ENCODE measurements at places on chromosomes 3 and 15.

DNA sequence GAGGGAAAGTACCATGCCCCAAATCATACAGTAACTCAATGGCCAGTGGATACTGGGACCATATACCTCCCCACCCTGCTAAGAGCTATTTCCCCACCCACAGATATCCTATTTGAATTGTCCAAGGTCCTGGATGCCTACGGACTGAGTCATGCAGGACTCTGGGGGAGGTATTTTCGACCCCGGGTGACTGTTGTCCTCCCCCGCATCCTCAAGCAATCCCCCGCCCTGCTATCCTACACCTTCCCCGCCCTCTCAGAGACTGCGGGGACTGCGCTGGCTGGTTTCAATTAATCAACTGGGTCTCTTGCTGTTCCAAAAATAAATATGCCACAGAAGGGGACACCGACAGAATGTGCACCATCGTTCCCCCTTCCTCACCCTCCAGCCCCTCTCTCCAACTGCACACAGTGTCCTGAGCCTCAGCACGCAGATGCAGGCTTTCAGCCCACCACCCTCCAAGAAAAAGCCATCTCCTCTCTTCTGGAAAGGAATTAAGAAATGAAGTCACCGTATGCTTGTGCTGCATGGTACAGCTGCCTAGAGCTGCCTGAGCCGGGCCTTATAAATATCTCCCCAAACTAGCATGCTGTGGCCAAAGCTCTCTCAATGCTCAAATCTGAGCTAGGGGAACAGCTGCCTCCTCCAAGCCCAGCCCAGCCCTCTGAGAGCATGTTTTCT lies 8.1 kb downstream of the CAV3 start:
- no peak for DNase-seq

GRCh38 chr3:55296030-55296429 lies 191.1 kb downstream of the WNT5A start:
- DNase-seq: no peak

- DNase-seq: no peak
Observed at GRCh38 chr3:84066915-84067314, 891.9 kb upstream of the CADM2 start.

DNA sequence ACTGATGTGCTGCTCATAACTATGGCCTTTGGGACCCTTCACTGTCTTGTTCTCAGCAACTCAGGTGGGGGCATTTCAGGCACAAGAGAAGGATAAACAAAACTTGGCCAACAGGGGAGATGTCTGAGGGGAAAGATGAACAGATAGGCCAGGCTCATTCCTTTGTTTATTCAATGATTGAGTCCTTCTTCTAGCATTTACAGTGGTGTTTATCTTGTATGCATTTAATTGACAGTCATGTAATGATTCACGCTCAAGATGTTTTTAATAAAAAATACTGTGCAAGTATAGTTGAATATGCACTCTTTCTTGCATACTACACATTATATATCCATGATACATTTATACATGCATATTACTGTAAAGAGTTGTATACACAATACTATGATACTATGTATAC lies 44.5 kb downstream of the RHCG start:
- DNase-seq: no peak

DNA sequence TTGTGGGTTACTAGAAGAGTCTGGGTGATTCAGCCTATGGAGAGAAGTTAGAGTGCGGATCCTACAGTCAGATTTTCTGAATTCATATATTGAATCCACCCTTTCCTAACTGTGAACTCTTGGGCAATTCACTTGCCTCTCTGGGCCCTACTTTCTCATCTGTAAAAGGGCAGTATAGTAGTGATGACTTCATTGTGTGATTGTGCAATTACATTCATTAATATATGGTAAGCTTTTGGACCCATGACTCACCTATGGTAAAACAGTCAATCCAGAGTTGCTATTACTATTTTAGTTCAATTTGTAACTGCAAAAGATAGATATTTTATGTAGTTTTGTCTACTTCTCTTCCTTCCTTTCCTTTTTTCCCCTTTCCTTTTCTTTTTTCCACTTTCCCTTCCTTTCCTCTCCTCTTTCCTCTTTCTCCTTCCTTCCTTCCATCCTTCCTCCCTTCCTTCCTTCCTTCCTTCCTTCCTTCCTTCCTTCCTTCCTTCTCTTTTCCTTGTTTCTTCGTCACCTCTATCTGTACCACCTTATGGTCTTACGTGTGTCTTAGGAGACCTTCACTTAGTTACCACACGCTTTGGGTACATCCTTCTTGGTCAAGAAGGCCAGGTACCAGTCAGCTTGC lies 37.0 kb downstream of the GMNC start:
- DNase-seq: no peak

DNA sequence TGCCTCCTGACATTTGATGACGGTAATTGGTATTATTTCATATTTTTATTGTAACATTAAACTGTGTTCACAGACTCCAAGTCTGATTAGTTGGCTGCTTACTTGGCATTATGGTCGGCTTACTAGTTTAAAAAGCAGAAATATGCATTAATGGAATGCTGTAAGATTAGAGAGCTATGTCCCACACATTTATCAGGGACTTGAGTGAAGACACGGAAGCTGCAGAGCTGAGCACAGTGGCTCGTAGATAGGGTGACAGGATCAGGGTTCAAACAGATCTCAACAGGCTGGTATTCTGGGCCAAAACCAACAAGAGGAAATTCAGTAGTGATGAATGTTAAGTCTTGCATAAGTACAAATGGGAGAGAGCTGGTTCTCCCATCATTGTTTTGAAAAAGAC lies 113.8 kb downstream of the ADAMTSL3 start:
- no peak for DNase-seq

All from Kasumi-1 (cell line).